Activated CD8-positive, alpha-beta memory T cell treated with anti-CD3 and anti-CD28 coated beads for 36 hours (primary cell): ENCODE measurements at places on chromosomes 12 and 14. TPM values are rescaled to one million over a fixed set of nuclear protein-coding genes. Genes with fewer than 3 reads are reported as not detected.

IAPP gene
- not detected for total RNA-seq

ALX1 gene
- not detected for total RNA-seq

GDF3 gene
- total RNA-seq = not detected

TRPV4 gene
- total RNA-seq = not detected

SAMD15 gene
- 0.61 TPM for total RNA-seq

TAS2R46 gene
- 0.34 TPM for total RNA-seq

CYP27B1 gene
- total RNA-seq = 10.8 TPM

FAM222A gene
- total RNA-seq = 2.1 TPM

MANSC4 gene
- total RNA-seq = not detected

SYCP3 gene
- 0.91 TPM for total RNA-seq

PRICKLE1 gene
- not detected for total RNA-seq

ZFYVE1 gene
- 9.7 TPM for total RNA-seq

PRKCH gene
- 189 TPM for total RNA-seq

SLC25A47 gene
- not detected for total RNA-seq

TESPA1 gene
- total RNA-seq = 81.2 TPM
